ENCODE measurements at places on chromosomes 5 and 9.

GRCh38 chr5:134227259-134227658 lies 1.4 kb upstream of the PPP2CA start:
- no peak for DNase-seq

GRCh38 chr5:74934949-74935751 lies 69.0 kb upstream of the FAM169A start:
- no peak for DNase-seq

DNA sequence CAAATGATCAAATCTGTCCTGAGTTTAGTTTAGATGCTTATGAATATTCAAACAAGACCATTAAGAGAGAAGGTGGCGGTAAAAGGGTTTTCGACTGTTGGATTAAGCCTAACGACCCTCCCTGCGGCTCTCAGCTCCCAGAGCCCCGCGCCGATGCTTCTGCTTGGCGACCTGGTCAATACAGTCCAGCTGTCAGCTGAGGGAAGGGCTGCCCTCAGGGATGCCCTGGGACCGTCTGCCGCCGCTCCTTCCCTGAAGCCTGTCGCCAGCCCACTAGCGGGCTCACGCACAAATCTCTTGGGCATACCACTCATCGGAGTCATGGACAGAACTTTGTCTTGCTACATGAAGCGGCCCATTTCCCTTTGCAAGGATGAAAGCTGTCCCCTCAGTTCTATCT lies 136.6 kb upstream of the RAPGEF1 start:
- no peak for DNase-seq

- no peak for DNase-seq
Observed at GRCh38 chr5:131747180-131748105, 49.4 kb downstream of the FNIP1 start.

Data from stimulated activated CD8-positive, alpha-beta memory T cell treated with anti-CD3 and anti-CD28 coated beads, Interleukin-7, amount 100 ng/mL, for 1 hour (primary cell).